ENCODE measurements at places on chromosomes 11 and 22. TPM values are rescaled to one million over a fixed set of nuclear protein-coding genes. Genes with fewer than 3 reads are reported as not detected.

TNNI2 gene
- 1.0 TPM for total RNA-seq

MRGPRX4 gene
- total RNA-seq, result not detected

- no peaks in the 10 kb centered on the region for H3K4me1 ChIP-seq
- H3K4me3 ChIP-seq, result no peak overlapping the region
- DNase-seq, result no peak
- no peak overlapping the region for H3K27ac ChIP-seq
- H3K27me3 ChIP-seq, result peaks cover 23% of the 10 kb centered on the region
- no peaks in the 10 kb centered on the region for H3K36me3 ChIP-seq
Observed at GRCh38 chr22:35150183-35151107, 84.5 kb downstream of the ISX start.

DNA sequence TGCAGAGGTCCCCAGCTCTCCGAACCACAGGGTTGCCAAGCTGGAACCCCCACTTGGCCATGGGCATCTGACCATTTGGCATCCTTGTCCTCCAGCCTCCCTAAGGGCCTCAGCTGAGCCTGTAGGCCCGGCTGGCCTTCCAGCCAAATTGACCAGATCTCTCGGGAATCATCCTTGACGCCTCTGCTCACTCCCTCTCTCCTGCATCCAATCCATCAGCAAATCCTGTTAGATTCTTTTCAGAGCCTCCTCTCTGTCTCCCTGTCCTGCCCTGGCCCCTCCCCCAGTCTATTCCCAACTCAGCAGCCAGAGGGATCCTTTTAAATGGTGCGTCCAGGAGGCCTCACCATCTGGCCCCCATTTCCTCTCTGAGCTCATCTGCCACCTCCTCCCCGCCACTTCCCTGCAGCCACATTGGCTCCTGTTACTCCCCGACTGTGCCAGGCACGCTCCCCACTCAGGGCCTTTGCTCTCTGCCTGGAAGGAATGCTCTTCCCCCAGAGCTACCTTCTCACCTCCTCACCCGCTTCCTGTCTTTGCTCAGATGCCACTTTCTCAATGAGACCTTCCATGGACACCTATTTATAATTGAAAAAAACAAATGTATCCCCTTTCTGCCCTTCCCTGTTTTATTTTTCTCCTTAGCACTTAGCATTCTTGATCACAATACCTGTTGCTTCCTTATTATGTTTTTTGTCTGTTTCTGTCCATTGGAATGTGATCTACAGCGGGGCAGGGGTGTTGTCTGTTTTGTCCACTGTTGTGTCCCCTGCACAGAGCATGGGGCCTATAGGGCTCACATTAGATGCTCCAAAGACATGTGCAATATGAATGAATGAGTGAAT lies 78.1 kb downstream of the NFAM1 start:
- H3K36me3 ChIP-seq, result no peaks in the 10 kb centered on the region
- peaks cover 6% of the 10 kb centered on the region for H3K27me3 ChIP-seq
- peaks cover 8% of the 10 kb centered on the region for H3K4me1 ChIP-seq
- H3K4me3 ChIP-seq, result no peak overlapping the region

OR51B4 gene
- not detected for total RNA-seq

GRCh38 chr22:23216461-23217170 lies 36.3 kb downstream of the BCR start:
- no peak for DNase-seq
- no peaks in the 10 kb centered on the region for H3K27me3 ChIP-seq
- H3K36me3 ChIP-seq, result no peaks in the 10 kb centered on the region

TRIM49D2 gene
- not detected for total RNA-seq

CEND1 gene
- 0.27 TPM for total RNA-seq

GRCh38 chr11:11430431-11430830 lies 77.4 kb upstream of the CSNK2A3 start:
- H3K27me3 ChIP-seq, result no peaks in the 10 kb centered on the region
- no peak overlapping the region for H3K27ac ChIP-seq
- peaks cover 16% of the 10 kb centered on the region for H3K36me3 ChIP-seq
- H3K4me3 ChIP-seq, result no peak overlapping the region

DNA sequence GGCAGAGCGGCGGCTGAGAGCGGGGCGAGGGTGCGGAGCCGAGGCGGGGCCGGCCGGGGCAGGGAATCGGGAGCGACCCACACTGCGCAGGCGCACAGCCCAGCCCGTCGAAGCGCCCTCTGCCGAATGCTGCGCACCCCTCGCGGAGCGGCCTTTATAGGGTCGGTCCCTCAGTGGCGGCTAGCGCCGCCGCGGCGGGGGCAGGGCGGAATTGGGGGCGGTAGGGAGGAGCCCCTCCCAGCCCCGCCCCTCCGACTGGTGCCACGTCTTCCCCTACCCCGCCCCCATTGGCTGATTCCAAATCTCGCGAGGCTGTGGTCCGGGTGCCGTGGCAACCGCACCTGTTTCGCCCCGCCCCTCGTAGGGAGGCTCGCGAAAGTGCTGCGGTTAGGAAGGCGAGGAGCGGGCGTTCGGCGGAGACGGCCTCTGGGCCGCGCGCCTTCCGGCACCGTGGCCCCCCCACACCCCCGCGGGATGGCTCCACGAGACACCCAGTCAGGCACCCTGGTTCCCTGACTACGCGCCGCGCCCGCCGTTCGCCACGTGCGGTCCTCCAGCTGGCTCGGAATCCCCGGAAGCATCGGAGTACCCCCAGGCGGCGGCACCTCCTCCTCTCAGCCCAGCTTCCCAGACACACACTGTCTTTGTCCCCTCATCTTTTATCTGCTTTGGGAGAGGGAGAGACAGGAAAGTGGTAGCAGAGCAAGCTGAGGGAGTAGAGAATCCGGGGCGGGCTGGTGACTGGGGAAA lies at the start of gene EHD1:
Gene EHD1, minus strand, starts transcription at position 128 of the 750 bp plus-strand sequence. CDS start 157 bp downstream, outside the sequence.
- DNase-seq, result peak; percentile 99
- peak within 1 kb of the TSS; percentile 92 for H3K4me3 ChIP-seq
- H3K36me3 ChIP-seq, result no peaks in the 10 kb centered on the region
- H3K4me1 ChIP-seq, result peaks cover 46% of the 10 kb centered on the region
- H3K27me3 ChIP-seq, result no peaks in the 10 kb centered on the region

DNA sequence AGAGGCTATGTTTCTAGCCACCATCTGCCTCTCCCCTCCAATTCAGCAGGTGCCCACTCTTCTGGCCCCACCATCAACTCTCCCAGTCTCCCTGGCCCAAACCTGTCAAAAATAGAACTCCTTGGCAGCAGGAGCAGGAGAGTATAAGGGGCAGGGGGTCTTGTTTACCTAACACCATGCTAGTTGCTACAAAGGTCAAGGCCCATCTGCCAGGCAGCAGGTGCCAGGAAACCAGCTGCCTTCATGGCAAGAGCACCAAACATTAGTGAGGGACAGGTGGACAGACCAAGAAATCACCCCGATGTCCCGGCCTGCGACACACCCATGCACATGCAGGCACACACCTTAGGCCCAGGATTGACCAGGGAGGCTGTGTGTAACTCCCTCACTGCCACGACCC lies 387.9 kb downstream of the BUD13 start:
- no peaks in the 10 kb centered on the region for H3K4me1 ChIP-seq
- no peaks in the 10 kb centered on the region for H3K36me3 ChIP-seq

DNA sequence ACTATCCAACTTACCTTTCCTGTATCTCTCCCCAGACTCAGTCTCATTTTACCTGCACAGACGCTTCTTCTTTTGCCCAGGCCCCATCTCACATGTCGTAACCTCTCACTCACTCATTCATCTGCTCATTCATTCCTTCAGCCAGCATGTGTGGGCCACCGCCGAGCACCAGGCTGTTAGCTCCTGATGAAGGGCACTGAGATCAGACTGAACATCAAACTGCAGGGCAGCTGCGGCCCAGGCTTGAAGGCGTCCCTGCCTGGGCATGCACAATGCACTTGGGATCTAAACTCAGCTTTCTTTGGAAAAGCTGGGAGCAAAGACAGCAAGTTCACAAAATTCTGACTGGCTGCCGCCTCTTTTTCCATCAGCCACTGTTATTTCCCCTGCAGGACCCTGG lies 1456.3 kb downstream of the BRD1 start:
- no peaks in the 10 kb centered on the region for H3K36me3 ChIP-seq
- H3K4me1 ChIP-seq, result peaks cover 19% of the 10 kb centered on the region
- H3K4me3 ChIP-seq, result no peak overlapping the region
- H3K27me3 ChIP-seq, result peaks cover 6% of the 10 kb centered on the region
